Renal cortical epithelial cell (primary cell): ENCODE measurements at places on chromosomes 6 and 20. TPM values are rescaled to one million over a fixed set of nuclear protein-coding genes. Genes with fewer than 3 reads are reported as not detected.

DNA sequence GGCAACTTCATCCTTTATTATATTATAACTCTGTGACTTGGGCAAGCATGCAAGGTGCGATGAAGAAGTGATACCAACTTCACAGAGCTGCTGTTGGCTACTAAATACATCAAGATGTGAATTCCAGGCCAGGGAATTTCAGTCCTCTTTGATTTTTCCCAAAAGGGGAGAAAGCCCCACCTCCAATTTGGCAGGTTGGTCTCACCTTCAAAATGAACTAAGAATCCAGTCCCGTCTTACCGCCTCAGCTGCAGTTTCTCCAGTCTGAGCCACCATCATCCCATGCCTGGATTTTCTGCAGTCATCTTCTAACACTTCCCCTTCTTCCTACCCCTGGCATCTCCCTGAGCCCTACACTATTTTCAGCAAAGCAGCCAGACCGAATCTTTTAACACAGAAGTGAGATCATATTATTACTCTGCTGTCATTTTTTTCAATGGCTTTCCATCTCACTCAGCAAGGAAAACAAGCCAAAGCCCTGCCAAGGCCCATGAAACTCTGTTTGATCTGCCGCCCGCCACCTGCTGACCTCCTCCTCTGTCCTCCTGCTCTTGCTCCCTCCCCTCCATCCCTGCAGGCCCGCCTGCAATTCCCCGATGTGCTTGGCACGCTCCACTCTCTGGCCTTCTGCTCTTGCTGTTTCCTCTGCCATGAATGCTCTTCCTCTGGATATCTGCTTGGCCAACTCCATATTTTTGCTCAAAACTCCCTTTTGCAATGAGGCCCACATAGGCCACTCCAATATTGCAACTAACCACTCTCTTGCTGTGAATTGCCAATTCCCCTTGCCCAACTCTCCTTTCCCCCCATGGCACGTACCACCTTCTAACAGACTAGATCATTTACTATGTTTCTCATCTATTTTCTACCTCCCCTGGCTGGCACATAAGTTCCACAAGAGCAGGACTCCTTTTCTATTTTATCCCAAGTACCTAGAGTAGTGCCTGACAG, 46.0 kb upstream of the TAGAP start:
- no peak for DNase-seq

DNA sequence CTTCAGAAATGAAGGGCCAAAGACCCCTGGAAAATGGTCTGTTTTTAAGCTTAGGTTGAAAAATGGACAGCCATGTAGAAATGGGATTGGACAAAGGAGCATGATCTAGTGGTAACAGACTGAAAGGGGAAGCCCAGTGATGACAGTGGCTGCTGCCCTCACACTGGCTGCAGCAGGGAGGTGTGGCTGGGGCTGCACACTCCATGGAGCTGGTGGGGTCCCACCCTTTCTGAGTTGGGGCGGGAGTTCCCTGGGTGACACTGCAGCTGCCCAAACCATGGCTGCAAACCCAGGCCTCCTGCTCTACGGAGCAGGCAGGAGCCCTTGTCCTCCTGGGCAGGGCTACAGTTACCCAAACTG, 8.5 kb upstream of the PACSIN1 start:
- no peak for DNase-seq

DNA sequence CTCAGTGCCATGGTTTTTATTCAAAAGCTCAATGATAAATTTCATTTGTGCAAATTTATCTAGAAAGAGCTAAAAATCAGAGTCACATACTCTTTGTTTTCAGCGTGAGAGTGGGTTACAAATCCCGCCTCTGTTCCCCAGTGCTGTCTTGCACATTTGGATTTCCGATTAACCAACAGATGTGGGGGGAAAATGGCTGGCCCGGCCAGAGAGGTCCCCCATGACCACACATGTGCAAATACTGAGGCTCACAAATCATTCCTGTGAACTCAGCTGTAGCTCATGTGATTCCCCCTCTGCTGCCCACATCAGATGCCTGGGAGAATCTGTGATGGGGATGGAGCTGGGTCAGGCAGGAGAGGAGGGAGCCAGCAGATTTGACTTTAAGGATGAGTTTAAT, 168.7 kb downstream of the PAX1 start:
- no peak for DNase-seq

GRCh38 chr6:137056121-137056880, 11.5 kb upstream of the IL20RA start:
- peak; percentile 33 for DNase-seq

GRCh38 chr20:50269091-50270033, 78.7 kb downstream of the CEBPB start:
- DNase-seq: no peak

GRCh38 chr20:7375905-7376304, 564.4 kb downstream of the HAO1 start:
- DNase-seq: peak; percentile 30

Gene SYTL3
- 10.3 and 19.3 TPM in 2 replicates for total RNA-seq

DNA sequence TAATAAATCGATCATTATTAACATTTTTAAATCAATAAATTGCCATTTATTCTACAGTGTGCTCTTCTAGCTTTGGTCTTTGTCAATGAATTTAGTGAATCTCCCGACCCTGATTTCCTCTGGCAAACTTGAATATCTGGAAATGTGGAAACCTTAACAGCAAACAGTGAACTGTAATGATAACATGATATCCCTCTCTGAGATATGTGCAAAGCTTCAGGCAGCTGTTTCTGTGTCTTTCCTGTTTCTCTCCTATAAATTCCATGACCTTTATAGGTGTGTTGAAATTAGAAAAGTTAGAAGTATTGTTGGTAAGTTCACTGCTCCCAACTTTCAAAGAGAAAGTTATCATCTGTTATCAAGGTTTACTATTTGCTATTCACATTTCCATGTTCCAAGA, 218.8 kb upstream of the RNF217 start:
- DNase-seq: no peak

GRCh38 chr20:24618739-24619138, 149.3 kb downstream of the SYNDIG1 start:
- no peak for DNase-seq

Gene OOEP
- not detected in 2 replicates for total RNA-seq

- no peak for DNase-seq
These were observed 124.9 kb upstream of the NRN1 start for GRCh38 chr6:6131492-6132109.

Gene SIRPA
- 27.8 and 56.9 TPM in 2 replicates for total RNA-seq

Gene MEP1A
- total RNA-seq: not detected in 2 replicates

Gene DNAH8
- under 0.01 TPM in 1 of 2 replicates, not detected in the other for total RNA-seq

Gene LRRN4
- total RNA-seq: 81.4 and 113 TPM in 2 replicates

GRCh38 chr20:23244916-23245552, 105.6 kb upstream of the NXT1 start:
- no peak for DNase-seq

GRCh38 chr6:15535495-15536197, 127.2 kb downstream of the DTNBP1 start:
- DNase-seq: no peak

DNA sequence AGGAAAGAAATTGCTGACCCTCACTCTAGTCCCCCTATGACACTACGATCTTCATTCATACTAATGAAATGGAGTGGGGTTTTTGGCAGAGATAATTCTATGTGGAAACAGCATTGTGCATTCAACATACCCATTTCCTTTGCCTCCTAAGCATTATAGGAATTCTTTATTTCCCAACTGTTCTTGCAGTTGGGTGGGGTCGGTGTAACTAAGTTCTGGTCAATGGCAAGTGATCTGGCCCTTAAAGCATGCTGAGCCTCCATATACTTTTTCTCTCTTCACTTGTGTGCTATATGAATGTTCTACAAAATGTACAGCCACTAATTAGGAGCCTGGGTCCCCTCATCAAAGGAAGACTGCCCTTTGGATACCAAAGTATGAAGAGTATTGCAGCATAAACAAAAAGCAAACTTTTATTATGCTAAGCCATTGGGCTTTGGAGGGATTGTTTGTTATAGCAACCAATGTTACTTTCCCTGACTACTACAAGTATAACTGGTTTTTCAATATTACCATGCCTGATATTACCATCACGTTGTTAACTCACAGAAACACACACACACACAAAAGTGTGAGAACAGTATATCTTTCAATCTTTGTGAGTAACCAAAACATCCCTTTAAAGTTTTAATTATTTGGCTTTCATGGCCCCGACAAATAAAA, 9.0 kb upstream of the ISM1 start:
- DNase-seq: no peak
